ENCODE measurements at places on chromosomes 2 and 18.
A peak's percentile ranks its signal among the peaks of the same experiment; 100 is the strongest.

DNA sequence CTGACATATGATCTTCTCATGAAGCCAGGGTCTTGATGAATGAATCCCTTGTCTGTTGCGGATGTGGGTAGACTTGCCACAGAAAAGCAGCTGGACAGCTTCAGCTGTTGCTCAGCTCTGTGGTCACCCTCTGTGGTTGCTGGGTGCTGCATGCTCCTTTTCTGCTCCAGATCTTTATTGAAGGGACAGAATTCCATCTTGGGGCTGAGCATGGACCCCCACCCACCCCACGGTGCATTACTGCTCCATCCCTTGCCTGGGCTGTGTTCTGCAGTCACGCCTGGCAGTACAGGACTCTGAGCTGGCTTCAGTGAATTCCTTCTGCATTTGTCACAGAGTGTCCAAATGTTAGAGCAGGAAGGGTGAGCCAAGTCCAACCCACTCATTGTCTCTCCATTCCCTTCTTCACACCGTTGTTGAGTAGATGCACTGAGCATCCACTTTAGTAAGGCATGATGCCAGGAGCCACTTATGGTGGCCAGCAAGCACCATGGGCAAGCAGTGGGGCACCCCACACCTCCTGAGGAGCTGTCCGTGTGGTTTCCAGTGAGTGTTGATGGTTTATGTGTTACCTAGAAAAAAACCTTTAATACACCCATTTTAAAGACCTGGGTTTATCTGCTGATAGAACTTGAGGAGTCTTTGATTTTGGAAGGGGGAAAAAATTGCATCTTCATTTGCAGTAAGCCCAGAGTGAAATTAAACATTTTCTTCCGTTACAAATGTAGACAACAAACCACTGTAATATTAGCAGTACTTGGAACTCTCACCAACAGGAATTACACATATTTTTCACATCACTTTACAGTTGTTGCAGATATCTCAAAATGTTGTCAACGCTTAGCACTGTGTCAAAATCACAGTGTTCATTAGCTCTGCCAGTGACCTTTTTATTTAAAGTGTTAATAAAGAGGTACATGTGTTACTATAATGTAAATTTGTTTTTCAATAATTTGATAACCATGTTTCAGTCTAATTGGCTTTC is 14.7 kb upstream of the ITGB6 start:
- no peak for DNase-seq

DNA sequence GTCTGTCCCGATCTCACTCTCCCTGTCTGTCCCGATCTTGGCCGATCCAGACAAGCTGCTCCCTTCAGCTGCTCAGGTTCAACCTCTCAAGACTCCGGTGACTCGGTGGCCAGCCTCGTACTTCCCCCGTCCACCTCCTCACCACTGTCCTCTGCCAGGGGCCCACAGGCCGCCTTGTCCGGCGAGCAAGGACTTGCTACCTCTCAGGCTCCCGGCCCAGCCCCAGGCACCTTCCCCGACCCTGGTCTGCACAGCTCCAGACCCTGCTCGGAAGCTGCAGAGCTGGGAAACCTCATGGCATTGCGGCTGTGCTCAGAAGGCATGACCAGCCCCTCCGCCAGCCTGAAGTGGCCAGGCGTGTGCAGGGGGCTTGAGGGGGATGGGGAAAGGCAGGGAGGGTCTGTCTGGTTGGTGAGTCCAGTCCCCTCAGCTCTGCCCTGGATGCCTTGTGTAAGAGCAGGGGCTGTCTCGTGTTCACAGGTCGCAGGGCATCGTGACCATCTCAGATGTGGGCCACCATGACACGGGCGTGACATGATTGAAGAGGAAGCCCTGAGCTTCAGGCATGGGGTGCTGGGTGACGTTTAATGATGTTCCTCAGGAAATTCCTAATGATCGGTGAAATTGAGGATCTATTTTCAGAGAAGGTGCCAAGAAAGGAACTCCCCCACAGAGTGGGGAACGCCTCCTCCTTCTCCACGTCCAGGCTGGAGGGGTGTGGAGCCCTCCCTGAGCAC is 121.2 kb upstream of the CTDP1 start:
- DNase-seq = no peak

DNA sequence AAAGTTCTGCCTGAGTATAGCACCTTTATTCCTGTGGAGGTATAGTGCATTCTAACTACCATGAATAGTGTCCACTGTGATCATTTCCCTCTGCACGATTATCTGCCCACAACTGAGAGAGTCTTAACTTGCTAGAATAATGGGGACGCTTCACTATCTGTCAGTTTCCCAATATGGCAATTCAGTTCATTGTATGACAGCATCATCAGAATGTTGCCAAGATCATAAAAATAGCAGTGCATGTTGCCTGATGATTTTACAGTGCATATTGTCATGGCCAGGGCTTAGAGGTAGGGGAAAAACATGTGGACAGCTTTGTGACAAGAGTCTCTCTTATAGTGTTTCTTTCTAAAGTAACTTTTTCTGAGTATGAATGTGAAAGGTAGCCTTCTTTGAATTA is 6.1 kb downstream of the RASGRP3 start:
- no peak for DNase-seq

GRCh38 chr2:12552092-12552491 is 164.6 kb upstream of the TRIB2 start:
- peak; percentile 21 for DNase-seq

GRCh38 chr18:74171910-74172606 is 23.7 kb downstream of the TIMM21 start:
- DNase-seq = peak; percentile 31

DNA sequence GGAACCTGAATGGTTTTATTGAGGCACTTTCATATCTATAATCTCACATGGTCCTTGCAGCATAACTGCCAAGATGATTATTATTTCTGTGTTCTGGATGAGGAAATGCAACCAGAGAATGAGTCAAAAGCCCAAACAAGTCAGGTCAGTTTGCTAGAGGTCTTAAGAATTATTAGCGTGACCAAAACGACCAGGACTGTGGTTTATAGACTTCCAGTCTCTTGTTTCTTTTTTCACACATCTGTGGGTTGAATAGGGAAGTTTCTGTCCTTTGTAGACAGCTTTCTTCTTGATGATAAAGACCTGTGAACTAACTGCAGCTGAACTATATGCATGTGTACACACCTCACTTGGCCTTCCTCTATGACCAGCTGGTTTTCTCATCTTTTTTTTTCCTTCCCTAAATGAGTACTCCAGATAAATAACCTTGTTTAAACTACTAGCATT is 13.9 kb downstream of the ADAM23 start:
- peak; percentile 7 for DNase-seq

- peak; percentile 66 for DNase-seq
Observed at GRCh38 chr2:189444322-189444721, 3.0 kb downstream of the WDR75 start.
